ENCODE measurements at places on chromosomes 5 and 9.

DNA sequence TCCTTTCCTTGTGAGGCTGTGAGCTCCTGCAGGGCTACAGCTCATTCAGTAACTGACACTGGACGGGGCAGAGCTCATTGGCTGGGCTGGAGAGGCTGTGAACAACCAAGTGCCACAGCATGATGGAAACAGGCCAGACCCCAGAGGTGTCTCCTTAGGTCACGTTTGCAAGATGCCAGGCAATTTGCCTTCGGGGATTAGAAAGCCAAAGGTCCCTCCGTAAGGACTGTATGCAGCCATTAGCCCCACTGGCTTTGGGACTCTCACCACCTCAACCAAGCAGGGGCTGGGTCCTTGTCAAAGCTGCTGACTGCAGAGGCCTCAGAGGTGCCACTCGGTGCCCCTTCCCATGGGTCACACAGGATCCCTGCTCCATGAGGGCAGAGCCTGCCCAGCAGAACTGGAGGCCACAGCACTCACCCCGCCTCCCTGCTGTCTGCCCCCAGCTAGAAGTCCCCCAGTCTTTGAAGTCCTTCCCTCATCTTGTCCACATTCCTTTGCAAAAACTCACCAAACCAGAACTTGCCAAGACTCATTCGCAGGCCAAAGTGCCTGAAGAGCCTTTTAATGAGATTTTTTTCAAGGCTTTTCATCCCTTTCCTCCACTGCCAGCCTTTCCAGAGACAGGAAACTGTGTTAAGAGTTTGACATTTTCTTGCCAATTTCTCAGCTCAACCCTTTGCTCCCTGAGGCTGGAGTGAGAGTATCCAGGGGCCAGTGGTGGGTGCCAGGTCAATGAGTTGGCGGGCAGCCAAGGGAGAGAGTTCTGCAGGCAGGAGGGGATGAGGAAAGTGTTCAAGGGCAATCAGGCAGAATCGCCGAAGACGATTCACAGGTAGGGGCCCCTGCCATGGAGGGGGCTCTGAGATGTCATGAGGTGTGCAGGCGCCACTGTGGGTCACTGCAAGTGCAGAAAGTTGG lies 39.7 kb upstream of the SLC25A51 start:
- no peak for DNase-seq

GRCh38 chr9:138023394-138024124 lies 146.0 kb downstream of the CACNA1B start:
- DNase-seq, result no peak

GRCh38 chr5:122195802-122196394 lies 66.6 kb downstream of the ZNF474 start:
- DNase-seq, result peak; percentile 57

DNA sequence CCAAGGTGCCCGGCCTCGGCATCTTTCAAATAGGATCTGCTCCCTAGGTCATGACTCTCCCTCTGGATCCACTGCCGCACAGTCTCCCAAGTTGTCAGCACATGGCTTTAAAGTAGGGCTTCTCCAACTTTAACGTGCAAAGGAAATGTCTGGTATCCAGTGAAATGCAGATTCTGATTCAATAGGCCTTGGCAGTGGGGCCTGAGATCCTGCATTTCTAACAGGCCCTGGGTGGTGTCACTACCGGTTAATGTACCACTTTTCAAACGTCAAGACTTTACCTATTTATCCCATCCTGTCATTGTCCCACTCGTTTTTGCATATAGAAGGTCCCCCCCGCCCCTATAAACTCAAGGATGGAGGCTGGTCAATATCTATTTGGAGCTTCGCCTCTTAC lies 137.6 kb upstream of the ZNF618 start:
- no peak for DNase-seq

GRCh38 chr9:127049044-127049443 lies 73.4 kb downstream of the ANGPTL2 start:
- DNase-seq, result no peak

DNA sequence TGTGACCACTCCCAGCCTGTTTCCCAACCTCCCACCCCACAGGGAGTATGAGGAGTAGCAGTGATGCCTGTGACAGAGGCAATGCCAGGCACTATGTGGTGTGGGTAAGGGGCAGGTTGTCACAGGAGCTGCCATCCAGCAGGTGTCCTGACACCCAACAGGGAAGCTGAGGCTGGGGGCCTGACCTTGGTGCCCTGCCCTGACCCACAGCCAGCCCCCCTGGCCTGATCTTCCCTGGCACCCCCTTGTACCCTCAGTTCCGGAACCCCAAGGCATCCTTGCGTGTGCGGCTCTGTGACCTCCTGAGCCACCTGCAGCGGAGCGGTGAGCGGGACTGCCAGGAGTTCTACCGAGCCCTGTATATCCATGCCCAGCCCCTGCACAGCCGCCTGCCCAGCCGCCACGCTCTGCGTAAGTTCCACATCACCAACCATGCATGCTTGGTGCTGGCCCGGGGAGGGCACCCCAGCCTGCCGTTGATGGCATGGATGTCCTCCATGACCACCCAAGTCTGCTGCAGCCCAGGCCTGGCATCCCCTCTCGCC lies 14.4 kb downstream of the CARD19 start:
- DNase-seq, result no peak

DNA sequence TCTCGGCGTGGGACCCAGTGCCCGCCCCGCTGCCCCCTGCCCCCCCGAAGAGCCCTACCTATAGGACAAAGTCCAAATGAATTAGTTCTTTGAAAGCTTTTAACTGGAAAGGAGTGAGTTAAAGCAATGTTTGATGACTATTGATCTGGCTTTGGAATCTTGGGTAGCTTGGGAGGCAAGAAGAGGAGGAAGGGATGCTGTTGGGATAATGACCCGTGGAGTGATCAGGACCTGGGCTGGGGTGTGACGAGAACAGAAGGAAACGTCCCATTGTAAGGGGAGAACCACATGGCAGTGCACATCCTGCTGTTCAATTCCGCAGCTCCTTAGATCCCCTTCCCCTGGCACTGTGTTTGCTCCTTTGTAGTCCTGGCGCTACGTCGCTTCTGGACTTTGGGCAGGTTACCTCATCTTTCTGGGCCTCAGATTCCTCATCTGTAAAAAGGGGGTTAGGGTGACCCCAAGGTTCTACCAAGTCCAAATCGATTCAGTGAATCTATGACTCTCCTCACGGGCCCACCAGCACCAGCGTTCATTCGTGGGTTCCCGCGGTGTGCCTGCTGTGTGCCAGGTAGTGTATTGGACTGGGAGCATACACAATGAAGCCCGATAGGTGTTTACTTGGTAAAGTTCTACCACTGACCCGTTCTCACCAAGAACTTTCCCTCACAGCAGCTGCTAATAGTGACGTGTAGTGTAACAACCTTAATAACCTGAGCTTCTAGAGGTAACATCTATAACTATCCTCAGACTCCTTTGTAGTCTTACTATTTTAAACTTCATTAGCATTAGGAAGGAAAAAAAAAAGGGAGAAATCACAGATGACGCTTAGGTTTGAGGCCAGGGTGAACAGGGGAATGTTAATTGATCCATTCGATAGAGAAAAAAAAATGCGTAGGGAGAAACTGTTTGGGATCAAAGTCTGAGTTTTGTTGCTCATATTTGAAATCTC lies 1.1 kb upstream of the NADK2 start:
- DNase-seq, result peak; percentile 20

DNA sequence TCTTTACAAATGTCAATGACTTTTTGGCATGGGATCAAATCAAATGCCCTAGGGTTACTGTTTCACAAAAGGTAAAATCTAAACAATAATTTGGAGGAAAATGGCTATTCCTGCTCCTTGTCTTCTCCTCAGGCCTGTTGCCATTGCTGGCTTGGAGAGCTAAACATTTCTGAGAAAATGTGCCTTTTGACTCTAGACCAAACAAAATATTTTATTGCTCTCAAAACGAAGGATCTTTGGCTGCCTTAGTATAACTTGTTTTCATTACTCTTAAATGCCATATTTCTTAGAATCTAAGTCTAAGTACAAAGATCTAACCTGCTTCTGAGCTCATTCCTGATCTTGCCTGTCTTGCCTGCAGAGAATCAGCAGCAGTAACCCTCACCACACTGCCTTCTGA lies 116.6 kb downstream of the MUSK start:
- no peak for DNase-seq

- DNase-seq, result no peak
Observed at GRCh38 chr5:21807953-21808352, 1045.2 kb downstream of the CDH12 start.
